ACHN (cell line): ENCODE measurements at places on chromosomes 1 and 21.

DNA sequence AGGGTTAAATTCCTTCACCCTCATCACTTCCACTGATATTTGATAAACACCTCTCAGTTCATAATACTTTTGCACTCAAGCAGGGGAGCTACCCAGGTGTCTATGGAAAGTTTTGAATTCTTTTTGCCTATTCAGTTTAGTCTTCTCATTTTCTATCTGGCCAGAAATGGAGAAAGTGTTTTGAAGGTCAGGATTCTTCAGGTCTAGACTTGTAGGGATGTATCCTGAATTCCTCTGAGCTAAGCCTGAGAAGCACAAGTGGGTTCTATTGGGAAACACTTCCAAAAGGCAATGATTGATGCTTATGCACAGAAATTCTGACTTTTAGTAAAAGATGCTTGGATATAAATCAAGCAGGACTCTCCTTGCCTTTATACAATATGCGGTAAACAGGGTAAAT, 217.8 kb upstream of the HOOK1 start:
- DNase-seq: no peak

DNA sequence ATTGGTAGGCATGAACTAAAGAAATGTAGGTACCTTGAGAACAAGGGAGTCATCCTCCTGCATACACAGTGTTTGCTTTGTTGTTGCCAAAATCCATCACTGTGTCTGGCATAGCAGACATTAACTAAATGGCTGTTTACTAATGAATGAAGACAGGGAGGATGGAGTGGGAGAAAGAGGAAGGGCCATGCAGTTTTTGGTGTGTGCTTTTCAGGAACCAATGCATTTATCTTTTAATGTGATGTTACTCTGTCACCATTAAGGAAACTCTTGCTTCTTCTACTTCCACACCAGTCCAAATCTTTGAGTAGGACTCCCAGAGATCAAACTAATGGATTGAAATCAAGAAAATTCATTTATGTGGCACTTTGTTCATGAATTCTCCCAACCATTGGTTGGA, 55.6 kb upstream of the DUSP10 start:
- no peak for DNase-seq

GRCh38 chr1:233078396-233078795, 128.0 kb downstream of the NTPCR start:
- DNase-seq: no peak

- no peak for DNase-seq
These were observed 80.1 kb upstream of the CD55 start for GRCh38 chr1:207241164-207241934.

GRCh38 chr1:11942280-11942679, 7.8 kb downstream of the PLOD1 start:
- no peak for DNase-seq
